ENCODE measurements at places on chromosomes 3 and 15. TPM values are rescaled to one million over a fixed set of nuclear protein-coding genes. Genes with fewer than 3 reads are reported as not detected.

GRCh38 chr15:45442507-45443135 lies 64.3 kb upstream of the GATM start:
- no peak for DNase-seq

DNA sequence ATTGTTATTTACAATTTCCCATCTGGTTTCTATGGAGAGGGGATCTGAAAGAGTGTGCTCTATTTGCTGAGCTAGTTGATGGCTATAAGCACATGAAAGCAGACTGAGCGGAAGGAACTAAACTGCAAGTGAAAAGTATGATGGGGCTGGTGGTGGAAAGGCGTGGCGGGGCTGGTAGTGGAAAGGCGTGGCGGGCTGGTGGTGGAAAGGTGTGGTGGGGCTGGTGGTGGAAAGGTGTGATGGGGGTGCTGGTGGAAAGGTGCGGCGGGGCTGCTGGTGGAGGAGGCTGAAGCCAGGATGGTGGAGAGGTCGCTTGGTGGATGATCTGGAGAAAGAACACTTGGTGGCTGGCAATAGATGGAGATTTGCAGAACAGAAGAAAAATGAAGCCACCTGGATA lies 136.7 kb downstream of the FMN1 start:
- DNase-seq = no peak

The ACP3 gene
- 1.3 TPM for total RNA-seq

DNA sequence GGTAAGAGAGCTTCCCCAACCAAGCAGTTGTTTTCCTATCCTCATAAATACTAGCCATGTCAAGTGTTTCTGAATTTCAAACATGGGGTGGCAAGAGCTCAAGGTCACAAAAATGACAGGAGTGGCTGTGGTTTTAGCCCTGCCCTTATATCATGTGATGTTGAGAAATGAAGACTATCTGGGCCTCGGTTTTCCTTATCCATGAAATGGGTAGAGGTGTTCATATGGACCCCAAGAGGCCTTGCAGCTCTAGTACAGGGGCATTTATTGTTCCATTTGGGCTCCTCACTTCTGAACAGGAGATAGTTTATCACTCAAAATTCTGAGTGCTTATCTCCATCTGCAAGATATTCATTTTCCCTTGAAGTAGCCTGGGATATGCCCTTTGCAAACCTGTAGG lies 35.8 kb downstream of the LMCD1 start:
- no peak for DNase-seq

The CTXN2 gene
- total RNA-seq = not detected

DNA sequence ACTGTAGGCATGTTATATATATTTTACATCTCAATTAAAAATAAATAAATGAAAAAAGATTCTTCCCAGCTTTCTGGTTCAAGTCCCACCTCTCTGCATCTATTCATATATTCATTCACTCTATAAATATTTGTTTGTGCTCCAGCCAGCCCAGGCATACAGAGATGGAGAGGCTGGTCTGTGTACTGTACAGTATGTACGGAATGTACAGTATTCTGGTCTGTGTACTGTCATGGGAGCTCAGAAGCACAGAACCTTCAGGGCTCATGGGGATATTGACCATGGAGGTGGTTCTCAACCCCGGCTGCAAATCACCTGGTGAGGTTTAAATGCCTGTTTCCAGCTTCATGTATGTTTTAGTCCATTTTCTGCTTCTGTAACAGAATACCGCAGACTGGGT lies 13.8 kb downstream of the CORO2B start:
- no peak for DNase-seq

The ROPN1 gene
- total RNA-seq = not detected

The ZNF385D gene
- total RNA-seq = 2.2 TPM

DNA sequence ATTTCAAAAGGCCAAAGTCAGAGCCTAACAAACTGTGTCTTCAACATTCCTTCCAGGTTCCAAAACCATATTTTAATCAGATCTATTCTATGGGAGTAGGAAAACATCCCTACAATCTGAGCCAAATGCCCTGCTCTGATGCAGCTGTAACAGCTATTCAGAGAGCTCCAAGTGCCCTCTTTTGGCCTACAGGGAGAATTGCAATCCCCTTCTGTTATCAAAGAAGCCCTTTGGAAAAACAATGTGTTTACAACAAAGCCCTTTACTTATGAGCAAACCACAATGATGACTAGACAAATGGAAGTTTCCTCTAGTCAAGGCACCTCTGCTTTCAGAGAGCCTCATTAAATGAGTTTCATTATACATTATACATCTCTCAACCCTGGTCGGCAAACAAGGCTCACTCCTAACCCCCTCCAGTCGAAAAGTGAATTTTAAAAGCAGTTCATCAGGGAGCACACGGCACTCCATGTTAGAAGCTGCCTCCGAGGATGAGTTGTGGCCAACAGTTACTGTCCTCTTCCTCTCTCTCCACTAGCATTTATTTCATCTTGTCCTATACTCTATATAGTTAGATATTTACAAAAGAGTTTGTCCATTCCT lies 42.6 kb upstream of the TMCO5A start:
- no peak for DNase-seq

- no peak for DNase-seq
Measured at GRCh38 chr15:83516935-83517334, 69.8 kb downstream of the SH3GL3 start.

The RARB gene
- 19.4 TPM for total RNA-seq

DNA sequence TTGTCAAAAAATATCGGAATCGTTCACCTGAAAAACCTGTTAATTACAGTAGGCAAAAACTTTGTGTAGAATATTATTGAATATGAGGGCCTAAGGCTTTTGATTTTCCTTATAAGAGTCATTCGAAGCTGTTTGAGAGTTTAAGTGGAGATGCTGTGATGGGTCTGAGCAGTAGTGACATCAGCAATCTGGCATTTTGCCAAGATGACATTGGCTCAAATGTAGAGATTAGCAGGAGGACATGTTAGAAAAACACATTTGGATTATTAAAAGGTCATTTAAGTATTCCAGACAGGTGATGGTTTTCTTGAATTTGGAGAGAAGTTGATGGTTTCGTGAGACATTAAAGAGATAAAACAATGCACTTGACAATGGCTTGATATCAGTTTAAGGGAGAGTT lies 12.9 kb downstream of the OR5AC2 start:
- DNase-seq = no peak

DNA sequence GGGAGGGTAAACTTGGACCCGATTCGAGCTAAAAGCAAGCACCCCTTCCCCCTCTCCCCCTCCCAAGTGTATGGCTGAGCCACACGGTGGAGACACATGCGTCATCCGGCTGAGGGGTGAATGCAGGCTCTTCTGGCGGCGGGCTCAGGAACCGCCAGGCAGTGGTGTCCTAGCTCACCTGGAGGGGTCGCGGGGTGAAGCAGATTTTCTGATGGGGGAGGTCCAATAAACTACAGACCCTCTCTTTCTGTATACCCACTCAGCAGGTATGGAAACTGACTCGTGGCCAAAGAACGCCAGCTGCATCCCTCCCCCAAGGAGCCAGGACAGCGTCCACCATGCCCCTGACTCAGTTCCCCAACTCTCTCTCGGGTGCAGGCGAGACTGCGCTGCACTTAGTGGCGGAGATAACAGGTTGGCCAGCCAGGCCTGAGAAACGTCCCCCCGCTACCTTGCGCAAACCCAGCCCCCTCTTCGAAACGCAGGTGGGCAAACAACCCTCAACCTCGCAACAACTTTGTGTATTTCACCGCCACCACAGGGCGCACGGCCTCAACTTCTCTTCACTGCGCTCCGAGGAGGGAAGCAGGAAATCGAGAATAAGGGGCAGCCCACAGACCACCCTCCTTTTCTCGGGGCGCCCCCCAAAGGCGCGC lies 1.3 kb downstream of the MAGI1 start:
- peak; percentile 56 for DNase-seq

GRCh38 chr3:69787436-69788168 lies 48.3 kb downstream of the MITF start:
- DNase-seq = no peak

DNA sequence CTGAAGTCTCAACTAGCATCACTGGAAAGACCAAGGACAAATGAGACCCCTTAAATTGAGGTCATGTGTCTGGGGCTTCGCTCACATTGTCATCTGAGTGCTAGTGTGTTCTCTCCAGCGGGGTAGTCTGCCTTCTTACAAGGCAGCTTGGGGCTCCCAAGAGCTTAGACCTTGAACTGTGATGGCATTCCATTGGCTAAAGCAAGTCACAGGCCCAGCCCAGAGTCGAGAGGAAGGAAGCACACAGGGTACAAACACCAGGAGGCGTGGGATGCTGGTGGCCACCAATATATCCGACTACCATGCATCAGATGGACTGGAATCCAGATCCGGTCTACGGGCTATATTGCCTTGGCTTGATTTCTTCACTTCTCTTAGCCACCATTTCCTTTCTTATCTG lies 31.5 kb upstream of the DYNC1LI1 start:
- DNase-seq = no peak

DNA sequence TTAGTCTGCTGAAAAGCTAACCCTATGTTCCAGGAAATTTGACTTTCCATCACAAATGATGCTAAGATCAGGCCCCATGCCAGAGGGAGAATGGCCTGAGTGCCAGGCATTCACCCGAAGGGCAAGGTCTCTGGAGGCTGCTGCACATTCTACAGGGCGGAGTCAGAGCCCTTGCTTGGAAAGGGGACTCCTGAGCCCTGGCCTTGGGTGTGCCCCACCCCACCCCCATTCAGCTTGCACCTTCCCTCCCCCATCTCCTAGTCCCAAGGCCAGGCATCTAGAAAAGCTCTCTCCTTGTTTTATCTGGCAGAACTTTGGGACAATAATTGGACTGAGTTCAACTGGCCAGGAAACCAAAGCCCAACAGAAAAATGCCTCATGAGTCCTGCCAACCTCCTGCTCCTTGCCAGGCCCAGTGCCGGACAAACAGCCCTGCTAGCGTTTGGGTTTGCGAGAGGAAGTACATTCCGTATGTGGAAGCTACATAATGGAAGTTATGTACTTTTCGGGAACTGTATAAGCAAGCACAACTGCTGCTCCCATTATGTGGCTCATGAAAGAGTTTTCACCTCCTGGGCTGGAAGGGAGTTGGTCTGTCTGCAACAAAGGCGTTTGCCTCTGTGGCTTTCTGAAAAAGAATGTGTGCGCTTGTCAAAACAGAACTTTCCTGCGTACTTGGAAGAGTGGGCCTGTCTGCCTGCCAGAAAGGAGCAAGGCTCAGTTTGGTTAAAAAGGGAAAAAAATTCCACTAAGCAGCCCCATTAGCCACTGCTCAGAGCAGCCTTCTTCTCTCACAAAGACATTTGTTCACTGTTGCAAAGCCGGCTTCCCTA lies 321.5 kb upstream of the CTNNB1 start:
- DNase-seq = peak; percentile 77

- DNase-seq = no peak
Measured at GRCh38 chr3:65561617-65562016, 477.1 kb downstream of the MAGI1 start.

The TRH gene
- total RNA-seq = not detected

DNA sequence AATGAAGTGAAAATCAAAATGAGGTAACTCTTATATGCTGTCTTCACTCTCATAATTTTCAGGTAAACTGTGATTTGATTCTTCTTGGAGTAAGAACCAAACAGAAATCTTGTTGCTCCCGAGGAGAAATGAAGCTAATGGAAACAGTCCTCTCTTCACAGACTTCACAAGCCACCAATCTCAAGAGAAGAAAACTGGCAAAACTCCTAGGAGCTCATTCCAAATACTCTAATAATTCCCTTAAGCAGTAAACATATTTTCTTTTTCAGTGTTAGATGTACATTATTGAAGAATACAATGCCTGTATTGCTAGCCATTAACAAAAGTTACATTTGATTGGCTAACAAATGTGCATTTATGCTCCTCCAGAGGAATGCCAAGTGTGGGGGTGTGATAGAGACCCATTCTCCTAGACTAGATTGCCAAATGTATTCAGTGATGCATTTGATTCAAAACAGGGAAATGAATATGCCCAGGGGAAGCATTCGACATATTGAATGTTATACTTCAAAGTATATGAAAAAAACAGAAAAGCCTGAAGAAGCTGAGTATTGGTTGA lies 11.8 kb upstream of the RIOX2 start:
- DNase-seq = no peak

DNA sequence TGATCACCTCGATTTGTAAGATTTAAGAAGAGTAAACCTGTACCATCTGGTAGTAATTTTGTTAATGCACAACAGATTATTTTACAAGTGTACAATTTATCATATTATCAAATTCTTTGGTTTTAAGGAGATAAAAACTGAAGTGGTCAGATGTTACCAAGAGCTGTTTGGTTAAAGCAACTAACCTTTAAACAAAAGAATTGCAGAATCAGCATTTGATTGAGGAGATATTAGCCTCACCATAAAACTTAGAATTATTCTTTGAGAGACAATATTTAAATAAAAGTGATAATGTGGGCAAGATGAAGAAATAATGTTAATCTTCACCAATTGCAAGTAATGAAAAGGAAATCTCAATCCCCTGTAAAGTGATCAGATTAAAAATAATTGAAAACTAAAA lies 1034.9 kb downstream of the ROBO1 start:
- no peak for DNase-seq

Data from Right ventricle myocardium superior (tissue), 1 donor.